Fibroblast of lung (primary cell): ENCODE measurements at places on chromosomes 11 and 22. TPM values are rescaled to one million over a fixed set of nuclear protein-coding genes. Genes with fewer than 3 reads are reported as not detected.

TYR gene
- not detected in 2 replicates for total RNA-seq

SHISA8 gene
- total RNA-seq, result not detected in 2 replicates

MACROD1 gene
- 24.8 and 28.2 TPM in 2 replicates for total RNA-seq

PATE2 gene
- total RNA-seq, result 0.17 TPM in 1 of 2 replicates, not detected in the other

MS4A1 gene
- total RNA-seq, result not detected in 2 replicates

C11orf97 gene
- total RNA-seq, result not detected in 2 replicates

EFCAB6 gene
- 1.5 and 2.3 TPM in 2 replicates for total RNA-seq

UBQLNL gene
- total RNA-seq, result under 0.01 and 0.17 TPM in 2 replicates

OR2D3 gene
- total RNA-seq, result not detected in 2 replicates

SYT8 gene
- total RNA-seq, result not detected in 2 replicates

POTEH gene
- total RNA-seq, result not detected in 2 replicates

KRTAP5-9 gene
- total RNA-seq, result not detected in 2 replicates

PRR33 gene
- not detected in 2 replicates for total RNA-seq

MPZL2 gene
- not detected in 2 replicates for total RNA-seq

C11orf71 gene
- total RNA-seq, result 3.9 and 9.6 TPM in 2 replicates

RASD2 gene
- under 0.01 TPM in 2 replicates for total RNA-seq

TIMM10 gene
- 32.2 and 41.6 TPM in 2 replicates for total RNA-seq

SLC22A6 gene
- not detected in 2 replicates for total RNA-seq

PI4KA gene
- total RNA-seq, result 32.9 and 40.6 TPM in 2 replicates

DGCR6 gene
- total RNA-seq, result 0.51 and 0.83 TPM in 2 replicates

TTC28 gene
- total RNA-seq, result 22.9 and 31.4 TPM in 2 replicates

CDKN1C gene
- total RNA-seq, result 31.1 and 31.5 TPM in 2 replicates

MRPL17 gene
- total RNA-seq, result 44.9 and 53.2 TPM in 2 replicates

CBLIF gene
- total RNA-seq, result not detected in 2 replicates

CAPN5 gene
- 12.3 and 17.5 TPM in 2 replicates for total RNA-seq

OR52I1 gene
- total RNA-seq, result not detected in 2 replicates

OR56A3 gene
- total RNA-seq, result not detected in 2 replicates

OVCH2 gene
- not detected in 2 replicates for total RNA-seq

PANX2 gene
- under 0.01 and 0.17 TPM in 2 replicates for total RNA-seq

LUZP2 gene
- 0.26 and 0.50 TPM in 2 replicates for total RNA-seq

SAA4 gene
- total RNA-seq, result not detected in 2 replicates

SMCO4 gene
- total RNA-seq, result 8.6 and 44.2 TPM in 2 replicates

SHISAL1 gene
- 2.1 and 3.5 TPM in 2 replicates for total RNA-seq

DEFB131B gene
- not detected in 2 replicates for total RNA-seq

SCT gene
- total RNA-seq, result not detected in 2 replicates

MAJIN gene
- total RNA-seq, result not detected in 2 replicates

DDI1 gene
- not detected in 2 replicates for total RNA-seq

NLRP6 gene
- total RNA-seq, result not detected in 2 replicates

ADORA2A gene
- total RNA-seq, result 0.77 and 1.5 TPM in 2 replicates

KCNE3 gene
- total RNA-seq, result 6.4 and 10.8 TPM in 2 replicates

QSER1 gene
- total RNA-seq, result 17.2 and 17.7 TPM in 2 replicates

USP35 gene
- total RNA-seq, result 7.2 and 13.0 TPM in 2 replicates

RPS3 gene
- total RNA-seq, result 1,593 and 2,352 TPM in 2 replicates

C11orf68 gene
- 18.0 and 26.6 TPM in 2 replicates for total RNA-seq

SLC25A45 gene
- total RNA-seq, result 1.0 and 1.5 TPM in 2 replicates

MS4A8 gene
- not detected in 2 replicates for total RNA-seq
